ENCODE measurements at places on chromosomes 7 and 10.

- DNase-seq = no peak
Observed at GRCh38 chr10:53140506-53140905, 367.9 kb upstream of the MBL2 start.

DNA sequence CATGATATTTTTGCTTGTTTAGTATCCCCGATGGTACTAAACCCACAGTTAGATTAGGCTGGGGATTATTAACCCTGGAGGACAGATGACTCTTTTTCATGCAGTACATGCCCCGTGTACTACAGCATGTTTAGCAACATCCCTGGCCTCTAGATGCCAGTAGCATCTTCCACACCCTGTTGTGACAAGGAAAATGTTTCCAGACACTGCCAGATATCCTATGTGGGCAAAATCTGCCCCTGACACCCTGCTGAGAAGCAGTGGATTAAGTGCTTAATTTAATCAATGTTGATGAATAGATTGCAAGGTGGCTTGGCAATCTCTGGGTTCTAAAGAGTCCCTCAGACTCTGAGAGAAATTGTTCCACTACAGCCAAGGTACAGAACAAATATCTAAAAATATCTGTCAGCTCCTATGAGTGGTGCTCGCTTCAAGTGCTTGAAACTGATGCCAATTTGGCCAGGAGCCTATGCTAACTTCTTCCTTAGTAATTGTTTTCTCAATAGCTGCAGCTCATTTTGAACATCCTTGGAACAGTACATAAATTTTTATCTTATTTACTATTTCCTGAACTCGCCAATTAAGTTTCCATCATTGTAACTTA is 247.0 kb downstream of the SORCS1 start:
- no peak for DNase-seq

- no peak for DNase-seq
Observed at GRCh38 chr7:94877731-94878670, 29.4 kb upstream of the PPP1R9A start.

GRCh38 chr10:119969609-119970008 is 77.1 kb downstream of the SEC23IP start:
- no peak for DNase-seq

GRCh38 chr10:96264938-96265337 is 6.4 kb downstream of the BLNK start:
- DNase-seq = no peak

All from KBM-7 (cell line).